ENCODE measurements at places on chromosomes 12 and 14.

- DNase-seq: no peak
These were observed 120.1 kb upstream of the NPAS3 start for GRCh38 chr14:32818581-32818980.

GRCh38 chr14:22653012-22653621, 9.0 kb upstream of the OR6J1 start:
- peak; percentile 83 for DNase-seq

- no peak for DNase-seq
These were observed 227.2 kb downstream of the MED13L start for GRCh38 chr12:116050275-116050674.

DNA sequence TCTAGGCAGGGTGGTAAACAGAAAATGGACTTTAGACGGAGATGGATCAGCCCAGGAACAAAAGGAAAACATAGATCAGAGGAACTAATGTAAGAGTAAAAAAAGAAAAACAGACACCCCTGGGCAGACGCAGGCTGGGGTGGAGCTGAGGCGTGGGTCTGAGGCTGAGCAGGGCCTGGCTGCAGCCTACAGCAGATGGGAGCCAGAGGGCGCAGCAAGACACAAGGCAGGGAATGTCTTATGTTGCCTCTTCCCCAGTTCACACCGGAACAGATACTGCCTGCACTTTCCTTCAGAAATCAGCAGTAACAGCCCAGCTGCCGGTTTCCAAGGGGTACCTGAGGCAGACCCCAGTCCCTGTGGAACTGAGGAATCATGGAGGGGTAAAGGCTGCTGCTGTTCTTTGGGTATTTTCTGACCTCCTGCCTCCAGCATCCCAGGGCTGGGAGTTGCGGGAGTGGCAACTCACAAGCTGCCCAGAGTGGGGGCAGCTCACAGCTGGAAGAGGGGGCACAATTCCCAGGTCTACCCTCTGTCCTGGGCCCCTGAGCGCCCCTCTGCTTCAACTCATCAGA, 9.8 kb downstream of the ZNF605 start:
- DNase-seq: no peak
